ENCODE measurements at places on chromosomes 11 and 22. TPM values are rescaled to one million over a fixed set of nuclear protein-coding genes. Genes with fewer than 3 reads are reported as not detected.

Gene SCN2B
- 5.7 TPM for polyA plus RNA-seq

Gene E2F8
- polyA plus RNA-seq = 73.4 TPM

Gene LYVE1
- polyA plus RNA-seq = 241 TPM

Gene APOBEC3G
- 15.1 TPM for polyA plus RNA-seq

Gene UPB1
- 1.2 TPM for polyA plus RNA-seq

Gene TMEM126A
- 40.4 TPM for polyA plus RNA-seq

Gene OR5P2
- polyA plus RNA-seq = not detected
